CD4-positive, alpha-beta memory T cell (primary cell): ENCODE measurements at places on chromosomes 3 and 15.

GRCh38 chr15:56228352-56228751, 15.3 kb downstream of the RFX7 start:
- no peak for DNase-seq

GRCh38 chr3:119589102-119589773, 8.4 kb upstream of the PLA1A start:
- no peak for DNase-seq

DNA sequence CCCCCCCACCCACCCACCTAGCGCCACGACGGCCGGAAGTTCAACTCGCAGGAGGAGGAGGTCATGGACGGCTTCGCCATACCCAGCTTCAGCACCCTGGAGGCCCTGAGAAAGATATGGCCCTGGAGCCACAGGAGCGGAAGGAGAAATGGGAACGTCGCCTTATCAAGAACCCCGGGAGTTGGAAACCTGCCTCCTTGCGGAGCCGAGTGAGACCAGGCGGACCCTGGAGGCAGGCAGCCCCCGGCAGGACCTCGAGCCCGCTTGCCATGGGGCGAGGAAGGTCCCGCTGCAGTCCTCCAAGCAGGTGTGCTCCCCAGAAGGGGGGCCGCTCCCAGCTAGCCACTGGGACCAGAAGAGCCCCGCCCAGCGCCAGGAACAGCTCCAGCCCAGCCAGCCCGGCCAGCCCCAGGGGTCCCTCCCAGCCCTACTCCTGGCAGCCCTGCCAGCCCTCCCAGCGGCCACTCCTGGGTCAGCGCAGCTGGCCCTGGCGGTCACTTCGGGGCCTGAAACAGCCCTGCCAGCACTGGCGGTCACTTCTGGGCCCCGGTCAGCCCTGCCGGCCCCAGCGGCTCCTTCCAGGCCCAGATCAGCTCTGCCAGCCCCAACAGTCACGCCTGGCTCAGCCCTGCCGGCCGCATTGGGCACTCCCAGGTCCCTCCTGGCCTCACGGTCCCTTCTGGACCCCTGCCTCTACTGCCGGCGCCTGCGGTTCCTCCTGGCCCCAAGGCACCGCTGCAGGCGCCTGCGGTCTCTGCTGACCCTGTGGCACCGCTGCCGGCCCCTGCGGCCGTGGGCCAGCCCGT, 10.3 kb upstream of the ROPN1B start:
- no peak for DNase-seq

DNA sequence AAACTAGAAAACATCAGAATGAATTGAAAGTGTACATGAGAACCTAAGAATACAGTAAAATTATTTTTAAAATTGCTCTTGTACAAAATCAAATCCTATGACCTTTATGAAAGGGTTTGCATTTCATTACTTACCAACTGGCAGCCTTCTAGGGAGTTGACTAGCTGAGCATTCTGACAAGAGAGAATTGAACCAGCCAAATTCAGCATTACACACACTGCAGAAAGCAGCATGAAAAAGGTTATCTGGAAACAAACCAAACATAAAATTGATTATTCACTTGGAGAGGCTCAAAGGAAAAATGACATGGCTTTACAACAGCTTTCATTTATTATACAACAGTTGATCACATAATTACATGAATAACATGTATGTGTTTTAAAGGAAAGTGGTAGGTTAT, 17.4 kb downstream of the NSMCE3 start:
- DNase-seq = no peak

GRCh38 chr3:114879059-114880031, 267.7 kb downstream of the ZBTB20 start:
- DNase-seq = no peak

- DNase-seq = no peak
Observed at GRCh38 chr15:79218588-79219200, 63.8 kb upstream of the ANKRD34C start.

DNA sequence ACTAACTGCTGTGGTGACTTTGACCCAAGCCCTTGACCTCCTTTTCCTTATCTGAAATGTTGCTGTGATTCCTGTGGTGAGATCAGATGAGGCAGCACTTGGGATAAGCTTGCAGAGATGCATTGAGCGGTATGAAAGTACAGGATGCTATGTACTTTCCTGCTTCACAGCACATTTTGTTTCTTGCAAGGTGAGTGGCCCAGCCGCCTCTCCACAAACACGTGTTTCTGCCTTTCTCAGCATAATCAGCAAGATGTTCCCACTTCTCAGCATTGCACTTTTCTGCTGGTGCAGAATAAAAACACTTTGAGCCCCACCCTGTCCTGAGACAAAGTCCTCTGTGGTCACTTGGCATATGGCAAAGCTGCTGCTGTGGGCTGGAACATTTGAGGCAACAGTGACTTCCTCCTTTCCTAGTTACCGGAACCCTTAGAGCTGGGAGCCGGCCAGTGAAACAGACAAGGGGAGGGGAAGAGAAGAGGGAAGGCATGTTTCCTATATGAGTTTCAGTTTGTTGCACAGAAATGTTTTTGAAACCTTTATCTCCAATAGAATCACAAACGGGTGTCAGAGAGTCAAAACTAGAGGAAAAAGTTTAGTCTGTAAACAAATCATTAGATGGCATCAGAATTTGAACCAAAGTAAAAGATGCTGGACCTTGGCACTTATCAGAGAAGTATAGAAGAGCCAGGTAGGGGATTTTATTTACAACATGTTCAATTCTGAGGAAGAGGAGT, 5.0 kb downstream of the NUDT16 start:
- DNase-seq = no peak

GRCh38 chr15:41967506-41968206, 4.7 kb downstream of the EHD4 start:
- DNase-seq = no peak

GRCh38 chr3:172647823-172648222, 63.0 kb downstream of the NCEH1 start:
- DNase-seq = no peak

DNA sequence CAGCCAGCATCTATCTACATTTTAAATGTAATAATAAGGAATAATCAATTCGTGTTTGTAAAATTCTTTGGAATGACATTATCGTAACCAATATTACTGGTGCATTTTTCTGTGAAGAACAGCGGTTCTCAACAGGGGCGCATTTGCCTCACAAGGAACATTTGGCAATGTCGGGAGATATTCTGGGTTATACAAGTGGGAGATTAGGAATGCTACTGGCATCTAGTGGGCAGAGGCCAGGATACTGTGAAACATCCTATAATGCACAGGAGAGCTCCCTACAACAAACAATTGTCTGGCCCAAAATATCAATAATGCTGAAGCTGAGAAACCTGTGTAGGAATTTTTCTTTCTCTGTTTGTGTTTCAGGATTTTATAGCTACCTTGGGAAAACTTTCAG, 25.0 kb downstream of the ACP3 start:
- DNase-seq = no peak

GRCh38 chr3:192331749-192332385, 395.5 kb downstream of the FGF12 start:
- peak; percentile 1 for DNase-seq

- no peak for DNase-seq
Observed at GRCh38 chr3:147361454-147362420, 44.6 kb downstream of the ZIC4 start.

- peak; percentile 31 for DNase-seq
Observed at GRCh38 chr15:76903251-76903681, 1.9 kb downstream of the SCAPER start.

- DNase-seq = no peak
Observed at GRCh38 chr15:65919353-65919752, 50.1 kb downstream of the RAB11A start.

DNA sequence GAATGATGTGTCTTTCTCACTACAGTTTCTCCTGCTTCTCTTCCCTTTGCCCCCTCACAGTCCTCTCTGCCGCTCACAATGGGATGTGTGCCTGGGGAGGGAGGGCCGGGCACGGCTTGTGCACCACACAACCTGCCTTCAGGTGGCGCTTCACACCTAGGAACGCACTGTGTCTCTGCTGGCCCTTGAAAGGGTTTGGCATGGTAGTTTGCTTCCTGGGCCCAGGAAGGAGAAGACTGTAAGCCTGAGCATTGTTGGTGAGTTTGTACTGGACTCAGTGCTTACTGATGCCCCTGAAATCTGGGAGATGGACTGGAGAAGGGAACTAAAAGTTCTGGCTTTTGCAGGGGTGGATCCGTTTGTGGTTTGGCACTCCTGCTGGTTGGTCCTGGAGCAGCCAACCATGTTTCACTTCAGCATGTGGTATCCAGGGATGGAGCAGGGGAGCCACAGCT, 9.2 kb downstream of the ALPK3 start:
- DNase-seq = no peak

- no peak for DNase-seq
Observed at GRCh38 chr15:52609593-52609992, 40.8 kb upstream of the ARPP19 start.

- DNase-seq = no peak
Observed at GRCh38 chr3:15521573-15521965, at the start of gene COLQ. Gene COLQ (minus strand): TSS chr3:15521706. CDS start chr3:15521625, 81 bp downstream.

GRCh38 chr3:49161197-49161596, 4.9 kb downstream of the CCDC71 start:
- DNase-seq = no peak

DNA sequence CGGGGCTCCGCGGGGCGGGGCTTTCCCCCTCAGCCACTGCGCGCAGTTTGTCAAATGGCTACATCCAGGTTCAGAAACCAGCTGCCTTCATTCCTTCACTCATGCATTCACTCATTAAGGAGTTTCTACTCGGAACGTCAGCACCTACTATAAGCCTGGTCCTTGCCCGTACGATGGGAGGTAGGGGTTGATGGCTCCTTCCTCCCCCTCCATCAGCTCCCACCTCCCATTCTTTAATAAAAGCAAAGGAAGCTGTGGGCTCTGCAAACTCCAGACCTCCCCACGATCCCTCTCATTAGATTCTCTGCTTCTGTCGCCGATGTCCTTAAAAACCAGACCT, 267 bp upstream of the CFAP92 start:
- no peak for DNase-seq

DNA sequence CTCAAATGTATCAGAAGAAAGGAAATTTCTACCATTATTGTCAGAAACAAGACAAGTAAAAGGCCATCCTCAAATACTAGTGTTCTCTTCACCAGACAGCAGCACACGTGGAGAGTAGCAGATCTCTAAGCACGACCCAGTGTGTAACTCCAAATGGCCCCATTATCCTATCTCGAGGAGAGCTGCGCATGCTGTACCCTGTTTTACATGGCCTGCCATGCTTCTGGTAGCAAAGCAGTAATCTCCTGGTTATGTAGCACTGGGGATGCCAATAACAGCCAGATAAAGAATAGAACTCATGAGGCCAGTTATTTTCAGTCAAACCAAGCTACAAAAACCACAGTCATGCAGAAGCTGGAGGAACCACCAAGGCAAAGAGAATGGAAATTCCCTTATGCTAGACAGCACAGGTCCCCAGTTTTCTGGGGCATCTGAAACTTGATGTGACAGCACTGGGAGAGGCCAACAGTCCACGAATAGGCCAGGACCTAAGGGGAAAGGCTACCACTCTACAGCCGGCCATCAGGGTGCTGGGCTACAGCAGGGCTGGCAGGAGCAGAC, 73.0 kb downstream of the LIPC start:
- no peak for DNase-seq

DNA sequence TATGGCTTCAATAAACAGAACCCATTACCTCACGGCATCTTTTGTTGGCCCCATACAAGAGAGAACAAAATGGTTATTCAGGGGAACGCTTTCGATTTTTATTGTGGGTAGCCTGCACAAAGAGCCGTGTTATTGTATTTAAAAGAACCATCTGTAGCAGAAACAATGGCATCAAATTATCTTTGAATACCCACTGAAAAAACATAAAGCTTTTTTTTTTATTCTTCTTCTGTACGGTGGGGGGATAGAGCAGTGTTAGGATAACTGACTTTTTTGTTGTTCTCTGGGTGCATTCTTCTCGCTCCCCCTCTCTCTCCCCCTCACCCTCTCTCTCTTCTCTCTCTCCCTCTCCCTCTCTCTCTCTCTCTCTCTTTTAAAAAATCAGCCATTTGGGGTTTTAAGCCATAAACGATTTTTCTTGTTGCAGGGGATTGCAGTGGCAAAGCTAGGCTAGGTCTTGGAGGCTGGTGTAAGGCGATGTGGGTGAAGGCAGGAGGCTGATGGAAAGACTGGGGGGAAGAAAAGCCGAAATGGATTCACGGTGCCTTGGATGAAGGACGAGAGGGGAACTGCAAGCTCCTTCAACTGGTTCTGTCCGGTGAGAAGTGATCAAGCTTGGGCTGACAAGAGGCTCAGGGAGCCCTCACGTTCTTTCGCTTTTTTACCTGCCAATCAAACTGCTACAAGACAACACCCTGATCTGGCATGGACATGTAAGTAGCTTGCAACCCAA, 12.4 kb upstream of the SOX2 start:
- no peak for DNase-seq

DNA sequence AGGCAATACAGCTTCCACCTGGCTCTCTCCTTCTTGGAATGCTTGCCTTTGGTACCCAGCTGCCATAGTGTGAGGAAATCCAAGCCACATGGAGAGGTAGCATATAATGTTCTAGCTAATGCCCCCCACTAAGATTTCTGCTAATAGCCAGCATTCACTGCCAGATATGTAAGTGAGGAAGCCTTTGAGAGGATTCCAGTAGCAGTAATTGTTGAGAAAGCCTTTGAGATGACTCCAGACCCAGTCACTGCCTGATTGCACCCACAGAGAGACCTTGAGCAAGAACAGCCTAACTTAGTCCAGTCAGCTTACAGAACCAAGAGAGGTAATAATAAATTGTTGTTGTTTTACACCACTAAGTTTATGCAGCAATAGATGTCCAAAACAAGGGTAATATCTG, 63.1 kb downstream of the STRIT1 start:
- DNase-seq = no peak

GRCh38 chr3:10644189-10644588, 138.8 kb upstream of the ATP2B2 start:
- DNase-seq = no peak

GRCh38 chr15:49987198-49987785, 131.7 kb downstream of the ATP8B4 start:
- DNase-seq = no peak

- no peak for DNase-seq
Observed at GRCh38 chr3:191808073-191808472, 347.1 kb downstream of the PYDC2 start.

DNA sequence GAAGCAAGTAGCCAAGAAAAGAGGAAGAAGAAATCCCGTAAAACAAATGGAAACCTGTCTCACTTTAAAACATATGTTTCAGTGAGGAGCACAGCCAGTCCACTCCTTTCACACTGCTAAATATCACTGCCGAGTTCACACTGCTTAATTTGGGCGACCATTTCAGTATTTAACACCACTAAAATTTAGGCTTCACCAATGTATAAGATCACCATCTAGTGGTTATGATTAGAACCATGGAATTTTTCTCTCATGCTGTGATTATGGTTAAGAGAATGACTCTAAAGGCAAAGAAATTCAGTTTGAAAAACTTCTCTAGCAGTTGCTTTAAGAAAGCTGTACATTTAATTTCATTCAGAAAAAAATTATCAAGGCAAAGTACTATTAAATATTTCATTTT, 16.6 kb downstream of the SLC4A7 start:
- DNase-seq = peak; percentile 42

DNA sequence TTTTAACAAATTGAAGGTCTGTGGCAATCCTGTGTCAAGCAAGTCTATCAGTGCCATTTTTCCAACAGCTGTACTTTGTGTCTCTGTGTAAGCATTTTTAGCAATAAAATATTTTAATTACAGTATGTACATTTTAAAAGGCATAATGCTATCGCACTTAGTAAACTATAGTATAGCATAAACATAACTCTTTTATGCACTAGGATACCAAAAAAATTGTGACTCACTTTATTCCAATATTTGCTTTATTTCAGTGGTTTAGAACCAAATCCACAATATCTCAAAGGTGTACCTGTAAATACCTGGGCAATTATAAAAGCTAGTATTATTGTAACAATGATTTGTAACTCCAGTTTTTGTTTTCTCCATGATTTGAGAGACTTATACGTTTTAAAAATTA, 46.5 kb downstream of the FRMD5 start:
- no peak for DNase-seq

GRCh38 chr15:78810362-78811123, 721 bp downstream of the ADAMTS7 start:
- DNase-seq = no peak
